ENCODE measurements at places on chromosomes 4 and X. TPM values are rescaled to one million over a fixed set of nuclear protein-coding genes. Genes with fewer than 3 reads are reported as not detected.

POLN gene
- 1.6 TPM for total RNA-seq

CXCL10 gene
- total RNA-seq = 0.13 TPM

SH3D19 gene
- 13.2 TPM for total RNA-seq

ZNF732 gene
- 0.77 TPM for total RNA-seq
